NCI-H187 (cell line): ENCODE measurements at places on chromosomes 16 and 17.

DNA sequence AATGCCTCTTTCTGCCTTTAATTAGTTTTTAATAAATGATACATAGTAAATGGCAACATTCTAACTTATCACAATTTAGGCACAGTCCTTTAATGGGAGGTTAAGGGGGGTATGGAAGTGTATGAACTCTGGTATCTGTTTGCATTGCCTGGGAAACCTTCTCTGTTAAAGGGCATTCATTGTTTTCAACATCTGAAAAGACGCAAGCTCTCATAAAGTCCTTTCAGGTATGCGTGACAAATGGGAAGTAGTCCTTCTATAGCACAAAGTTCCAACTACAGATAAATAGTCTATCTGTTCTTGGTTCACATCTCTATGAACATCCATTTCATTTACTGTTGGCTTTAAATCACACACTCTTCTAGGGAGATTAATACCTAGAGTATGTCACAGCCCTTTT lies 298.0 kb upstream of the PMFBP1 start:
- no peak for DNase-seq

- DNase-seq = no peak
Observed at GRCh38 chr17:237406-237955, 56.0 kb upstream of the DOC2B start.

GRCh38 chr16:48479955-48480354 lies 94.7 kb upstream of the SIAH1 start:
- no peak for DNase-seq

GRCh38 chr17:76079956-76080767 lies 1.2 kb downstream of the ZACN start:
- DNase-seq = no peak

GRCh38 chr16:54031107-54031760 lies 255.4 kb downstream of the IRX3 start:
- DNase-seq = no peak

DNA sequence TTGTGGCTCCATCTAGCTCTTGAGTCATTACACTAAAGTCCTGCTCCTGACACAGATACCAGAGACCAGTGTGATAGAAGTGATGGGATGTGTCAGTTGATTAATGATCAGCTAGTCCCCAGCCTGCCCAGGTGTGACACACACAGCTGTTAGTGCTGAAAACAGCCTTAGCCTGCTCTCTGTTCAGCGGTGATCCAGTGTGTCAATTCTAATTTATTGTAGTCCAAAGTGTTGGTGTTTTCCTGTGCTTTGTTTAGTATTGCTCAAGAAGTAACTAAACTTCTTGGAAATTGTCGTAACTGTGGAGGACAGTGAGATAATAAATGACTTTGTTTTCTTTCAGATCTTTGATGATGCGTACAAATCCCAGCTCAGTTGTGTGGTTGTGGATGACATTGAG lies 92.3 kb downstream of the WNT3 start:
- DNase-seq = no peak

- DNase-seq = no peak
Observed at GRCh38 chr17:57215317-57215716, 41.0 kb upstream of the MSI2 start.

GRCh38 chr17:81538651-81539570 lies 10.7 kb downstream of the FSCN2 start:
- DNase-seq = no peak

DNA sequence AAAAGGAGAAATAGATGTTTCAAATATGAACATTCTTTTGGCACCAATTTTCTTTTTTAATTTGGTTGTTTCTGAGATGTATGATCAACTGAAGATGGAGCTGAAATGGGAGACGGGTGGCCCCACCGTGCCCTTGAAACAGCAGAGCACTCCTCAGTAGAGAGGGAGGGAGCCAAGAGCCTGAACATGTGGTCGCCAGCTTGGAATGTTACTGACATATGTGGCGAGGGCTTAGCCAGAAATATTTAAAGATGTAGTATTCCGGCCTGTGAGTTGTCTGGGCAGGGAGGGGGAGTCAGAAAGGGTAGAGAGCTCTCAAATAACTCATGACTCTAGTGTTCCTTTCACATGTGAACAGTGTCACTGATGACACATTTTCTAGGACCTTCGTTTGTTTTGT lies 13.3 kb upstream of the MRC2 start:
- no peak for DNase-seq
